ENCODE measurements at places on chromosomes 11 and 22.

GRCh38 chr22:17802822-17803221 lies 28.6 kb upstream of the BID start:
- no peak for DNase-seq

DNA sequence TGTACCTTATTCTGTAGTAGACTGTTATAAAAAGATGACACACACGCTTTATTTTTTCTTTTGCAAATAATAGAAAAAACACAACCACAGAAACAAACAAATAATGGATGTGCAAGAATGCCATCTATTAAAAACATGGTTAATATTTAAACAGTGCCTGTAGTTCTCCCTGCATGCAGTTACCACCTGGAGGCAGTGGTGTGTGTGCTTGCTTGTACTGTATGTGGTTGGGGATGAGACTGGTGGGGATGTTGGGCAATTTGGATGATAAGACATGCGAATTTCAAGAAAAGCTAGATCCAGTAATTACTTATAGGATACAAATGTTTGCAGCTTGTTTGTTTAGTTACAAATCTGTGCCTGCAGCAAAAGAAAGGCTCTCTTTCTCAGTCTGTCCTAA lies 3.6 kb downstream of the C11orf87 start:
- DNase-seq = no peak

GRCh38 chr22:32951807-32952153 lies 106.4 kb downstream of the SYN3 start:
- DNase-seq = no peak

DNA sequence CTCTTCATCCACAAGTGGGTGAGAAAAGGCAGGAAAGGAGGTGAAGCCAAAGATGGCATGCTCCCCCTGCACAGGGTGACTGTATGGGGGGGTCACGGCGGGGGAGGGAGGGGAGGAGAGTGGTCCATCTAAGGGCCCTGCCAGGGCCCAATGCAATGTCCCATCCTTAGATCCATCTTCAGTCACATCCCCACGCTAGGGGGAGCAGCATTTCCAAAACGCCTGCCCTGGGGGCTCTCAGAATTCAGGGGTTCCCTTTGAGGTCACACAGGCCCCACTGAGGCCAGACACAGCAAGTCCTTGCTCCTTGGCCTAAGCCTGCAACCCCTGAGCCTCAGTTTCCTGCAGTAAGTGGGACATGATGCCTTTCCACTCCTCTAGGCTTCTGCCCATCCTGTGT lies 52.4 kb downstream of the RTN4R start:
- no peak for DNase-seq

DNA sequence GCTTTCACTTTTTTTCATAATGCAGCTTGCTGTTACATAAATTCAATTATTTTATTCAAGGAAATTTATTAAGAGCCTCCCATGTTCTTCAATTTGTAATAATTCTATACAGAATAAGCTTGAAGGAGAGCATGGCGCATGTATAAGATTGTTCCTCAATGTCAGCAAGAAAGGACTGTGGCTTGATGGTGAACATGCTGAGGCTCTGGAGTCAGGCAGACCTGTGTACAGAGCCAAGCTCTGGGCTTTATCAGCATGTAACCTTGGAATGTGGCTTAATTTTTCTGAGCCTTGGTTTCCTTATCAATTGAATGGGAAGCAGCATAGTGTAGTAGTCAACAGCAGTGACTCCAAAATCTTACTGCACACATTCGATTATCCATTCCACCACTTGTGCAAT lies 92.4 kb downstream of the JRKL start:
- DNase-seq = no peak
